ENCODE measurements at places on chromosomes 7 and 10.

DNA sequence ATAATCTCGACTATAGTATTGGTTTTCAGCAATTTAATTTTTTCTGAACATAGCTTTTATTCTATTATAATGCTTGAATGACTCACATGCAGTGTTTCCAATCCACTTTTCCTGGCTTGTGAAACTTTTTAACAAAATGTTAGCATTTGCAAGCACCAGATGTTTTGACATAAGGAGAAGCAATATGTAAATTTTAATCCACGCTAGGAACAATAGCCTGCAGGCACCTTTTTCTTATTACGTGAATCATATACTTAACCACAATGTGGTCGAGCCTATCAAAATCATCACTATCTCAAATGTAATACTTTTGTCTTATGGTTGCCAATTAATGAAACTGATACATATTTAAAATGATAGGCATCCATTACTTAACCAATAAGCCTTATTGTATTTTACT lies 97.1 kb downstream of the TFEC start:
- peak; percentile 11 for DNase-seq

DNA sequence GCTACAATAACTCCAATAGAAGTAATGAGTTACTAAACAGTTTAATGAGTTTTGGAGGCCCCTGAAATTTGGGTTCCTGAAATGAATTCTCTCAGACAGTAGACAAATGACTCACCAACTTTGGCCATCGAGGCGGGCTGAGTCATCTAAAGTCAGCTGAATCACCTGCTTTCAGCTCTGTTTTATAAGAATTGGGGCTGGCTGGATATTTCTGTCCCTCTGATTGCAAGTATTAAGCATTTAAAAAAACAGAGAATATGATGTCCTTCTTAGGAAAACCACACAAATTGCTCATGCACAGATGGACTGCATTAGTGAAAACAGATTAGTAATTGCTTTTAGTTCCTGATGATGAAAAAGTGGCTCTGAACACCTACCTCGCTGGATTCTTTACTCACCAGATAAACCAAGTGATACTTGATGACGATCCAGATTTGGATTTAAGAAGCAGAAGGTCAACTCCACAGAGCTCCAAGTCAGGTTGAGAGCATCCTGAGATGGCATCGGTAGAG lies 59.1 kb downstream of the ZNF365 start:
- peak; percentile 99 for DNase-seq

- no peak for DNase-seq
Measured at GRCh38 chr7:131476740-131477139, 79.7 kb downstream of the PODXL start.

DNA sequence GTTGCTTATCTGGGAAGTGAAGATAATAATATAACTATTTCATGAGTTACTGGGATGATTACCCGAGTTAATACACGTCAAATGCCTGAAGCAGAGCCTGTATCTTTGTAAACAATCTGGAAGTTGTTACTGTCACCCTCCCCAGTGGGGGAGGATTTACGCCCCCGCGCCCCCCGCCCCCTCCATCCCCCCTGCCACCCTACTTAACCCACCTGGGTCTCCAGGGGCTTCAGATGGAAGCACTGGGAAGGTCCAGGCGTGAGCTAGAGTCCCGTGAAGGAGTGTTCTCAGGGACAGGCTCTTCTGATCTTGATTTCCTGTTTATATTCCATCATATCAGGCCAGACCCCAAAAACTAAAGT lies 691 bp upstream of the PPA1 start:
- DNase-seq = no peak

GRCh38 chr10:103620352-103620740 lies 126.8 kb downstream of the NEURL1 start:
- DNase-seq = no peak

All from fibroblast of mammary gland (primary cell).